Retinal pigment epithelial cell (primary cell): ENCODE measurements at places on chromosomes 12 and 14.

- no peak for DNase-seq
Observed at GRCh38 chr14:100706860-100707259, 19.8 kb upstream of the DLK1 start.

DNA sequence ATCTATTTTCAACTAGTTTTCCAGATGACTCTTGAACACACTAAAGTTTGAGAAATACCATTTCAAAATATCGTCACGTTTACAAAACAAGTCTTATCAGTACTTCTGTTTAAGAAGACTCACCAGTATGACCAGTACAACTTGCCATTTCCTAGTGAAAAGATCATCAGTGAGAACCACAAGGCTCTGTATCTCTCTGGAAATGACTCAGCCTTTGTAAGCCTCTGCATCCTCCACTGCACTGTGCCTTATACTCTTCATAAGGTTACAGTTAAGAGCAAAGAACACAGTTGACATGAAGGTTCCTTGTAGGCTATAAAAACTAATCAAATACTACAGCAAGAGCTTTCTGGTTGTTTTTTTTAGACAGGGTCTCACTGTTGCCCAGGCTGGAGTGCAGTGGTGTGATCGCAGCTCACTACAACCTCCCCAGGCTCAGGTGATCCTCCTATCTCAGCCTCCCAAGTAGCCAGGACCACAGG, 5.7 kb upstream of the VTI1B start:
- no peak for DNase-seq

DNA sequence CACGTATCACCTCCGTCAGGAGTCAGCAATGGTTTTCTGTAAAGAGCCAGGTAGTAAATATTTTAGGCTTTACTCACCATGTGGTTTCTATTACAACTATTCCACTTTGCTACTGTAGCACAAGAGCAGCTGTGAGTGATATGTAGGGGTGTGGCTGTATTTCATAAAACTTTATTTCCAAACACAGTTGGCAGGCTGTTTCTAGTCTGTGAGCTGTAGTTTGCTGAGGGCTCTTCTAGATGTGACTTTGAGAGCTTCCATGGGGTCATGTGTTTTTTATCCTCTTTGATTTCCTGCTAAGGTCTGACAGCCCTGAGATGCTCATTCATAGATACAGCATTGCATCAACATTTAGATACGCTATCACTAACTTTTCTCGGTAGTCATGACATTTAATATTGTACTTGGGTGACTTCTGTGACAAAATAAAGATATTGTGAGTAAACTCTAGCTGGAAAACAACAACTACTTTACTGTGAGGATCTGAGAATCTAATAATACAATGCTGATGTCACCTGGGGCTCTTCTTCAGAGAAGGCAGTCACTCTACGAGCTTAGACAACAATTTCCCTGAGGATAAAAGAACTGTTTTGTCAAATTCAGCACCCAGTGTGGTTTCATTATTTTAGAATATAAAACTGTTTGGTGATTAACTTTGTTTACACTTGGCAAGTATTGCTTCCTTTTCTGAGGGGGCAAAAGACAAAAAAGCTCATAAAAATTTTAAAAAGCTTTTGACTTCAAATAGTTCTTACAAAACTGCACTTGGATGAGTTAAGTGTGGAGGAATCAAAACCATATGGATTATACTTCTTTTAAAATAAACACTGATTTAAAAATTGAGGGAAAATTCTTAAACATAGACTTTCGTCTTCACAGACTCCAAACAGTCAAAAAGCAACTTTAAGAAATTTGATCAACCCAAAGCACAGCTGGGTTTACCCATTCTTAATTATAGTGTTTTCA, 231.2 kb upstream of the DCN start:
- peak; percentile 71 for DNase-seq

DNA sequence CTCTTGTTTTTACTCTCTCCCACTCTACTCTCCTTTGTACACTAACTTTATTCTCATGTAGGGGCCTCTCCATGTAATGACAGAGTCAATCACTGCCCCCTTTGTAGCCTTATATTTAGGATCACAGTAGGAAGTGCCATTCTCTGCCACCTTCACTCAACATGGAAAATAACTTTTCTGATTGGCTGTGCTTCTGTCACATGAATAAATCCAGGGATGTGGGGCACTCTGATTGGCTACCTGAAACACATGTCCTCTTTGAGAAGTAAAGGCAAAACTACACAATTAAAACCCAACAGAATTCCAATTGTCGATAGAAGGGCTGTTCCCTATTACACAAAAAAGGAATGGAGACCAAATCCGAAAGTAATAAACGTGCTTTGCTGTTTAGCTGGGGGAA, at the start of gene RNASE9:
RNASE9 (minus strand) TSS at position 87 of the 400 bp plus-strand sequence.
- no peak for DNase-seq

GRCh38 chr12:63440048-63440447, 228.2 kb downstream of the DPY19L2 start:
- peak; percentile 12 for DNase-seq

DNA sequence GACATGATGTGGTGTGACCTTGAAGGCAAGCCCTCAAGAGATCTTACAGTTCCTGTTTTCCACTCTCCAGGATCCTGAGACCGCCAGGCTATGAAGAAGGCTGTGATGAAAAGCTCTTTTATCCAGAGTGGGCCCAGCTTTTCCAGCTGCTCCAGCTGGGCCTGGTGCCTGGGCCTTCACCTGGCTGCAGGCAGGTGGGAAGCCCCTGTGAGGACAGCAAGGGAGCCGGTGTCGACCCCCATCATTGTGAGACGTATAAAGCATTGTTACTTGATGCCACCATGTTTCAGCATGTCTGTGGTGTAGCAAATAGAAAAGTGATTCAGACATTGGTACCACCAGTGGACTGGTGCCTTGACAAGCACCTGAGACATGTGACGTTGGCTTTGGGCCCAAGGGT, 190.2 kb downstream of the KIF26A start:
- DNase-seq, result no peak

GRCh38 chr14:21083565-21084325, 13.6 kb downstream of the ARHGEF40 start:
- DNase-seq, result no peak

DNA sequence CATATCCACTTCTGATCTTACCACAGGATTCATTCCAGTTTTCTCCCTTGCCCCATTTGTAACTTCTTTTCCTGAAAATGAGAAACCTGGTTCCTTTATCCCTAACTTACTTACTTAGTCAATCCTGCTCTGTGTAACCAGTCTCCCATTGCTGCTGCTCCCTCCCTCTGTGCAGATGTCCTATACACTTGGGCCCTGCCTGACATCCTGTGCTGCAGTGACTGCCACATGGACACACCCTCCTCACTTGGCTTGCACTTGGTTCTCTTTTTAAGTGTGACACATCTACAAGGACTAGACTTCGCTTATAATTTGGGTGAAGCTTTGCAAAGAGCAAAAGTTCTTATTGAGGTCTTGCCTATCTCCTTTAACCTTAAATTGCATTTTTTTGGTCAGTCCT, 51.4 kb downstream of the FGD4 start:
- no peak for DNase-seq

GRCh38 chr12:8453796-8454195, 2.0 kb upstream of the CLEC6A start:
- DNase-seq, result no peak

DNA sequence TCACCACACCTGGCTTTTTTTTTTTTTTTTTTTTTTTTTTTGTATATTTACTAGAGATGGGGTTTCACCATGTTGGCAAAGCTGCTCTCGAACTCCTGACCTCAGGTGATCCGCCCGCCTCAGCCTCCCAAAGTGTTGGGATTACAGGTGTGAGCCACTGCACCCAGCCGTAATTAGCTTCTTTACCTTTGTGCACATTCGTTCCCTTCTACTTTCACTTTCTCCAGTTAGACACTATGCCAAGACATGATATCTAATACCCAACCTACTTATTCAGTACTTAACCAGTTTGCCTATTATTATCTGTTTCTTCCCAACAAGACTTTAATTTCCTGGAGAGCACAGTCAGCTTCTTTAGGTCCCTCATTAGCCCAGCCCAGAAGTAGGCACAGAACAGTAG, 5.3 kb downstream of the STYK1 start:
- no peak for DNase-seq

GRCh38 chr12:96134200-96134599, 60.0 kb upstream of the ELK3 start:
- DNase-seq, result no peak

GRCh38 chr12:93108985-93109384, 179.9 kb upstream of the EEA1 start:
- DNase-seq, result no peak

GRCh38 chr12:2477009-2477766, 317.6 kb upstream of the FKBP4 start:
- DNase-seq, result no peak

DNA sequence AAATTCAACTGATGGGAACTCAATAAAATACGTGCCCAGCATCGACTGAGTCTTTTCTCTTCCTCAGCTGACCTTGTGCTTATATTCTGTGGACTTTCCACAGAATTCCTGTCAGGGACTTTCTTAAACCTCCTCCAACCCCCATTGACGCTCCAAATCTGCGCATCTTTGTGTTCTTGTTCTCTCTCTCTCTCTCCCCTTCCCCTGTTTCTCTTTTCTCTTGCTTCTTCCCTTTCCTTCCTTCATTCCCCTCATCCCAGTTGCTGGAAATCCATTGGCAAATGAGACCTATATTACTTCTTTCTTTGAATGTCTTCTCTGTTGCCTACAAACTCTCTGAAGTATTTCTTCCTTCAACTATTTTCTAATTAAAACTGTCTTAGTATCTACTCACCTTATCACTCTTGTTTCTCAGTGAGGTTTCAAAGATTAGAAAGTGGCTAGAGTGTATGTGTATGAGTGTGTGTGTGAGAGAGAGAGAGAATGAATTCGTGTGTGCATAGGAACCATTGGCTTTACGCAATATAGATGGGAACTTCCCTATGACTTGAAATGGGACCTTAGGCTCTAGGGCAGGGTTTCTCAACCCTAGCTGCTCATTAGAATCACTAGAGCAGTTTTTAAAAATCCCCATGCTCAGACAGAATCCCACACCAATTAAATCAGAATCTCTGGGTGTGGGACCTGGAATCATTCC, 41.8 kb upstream of the DHRS7 start:
- no peak for DNase-seq
